ENCODE measurements at places on chromosomes 5 and 9.

GRCh38 chr5:2890011-2890410 lies 138.5 kb upstream of the IRX2 start:
- no peak for DNase-seq

DNA sequence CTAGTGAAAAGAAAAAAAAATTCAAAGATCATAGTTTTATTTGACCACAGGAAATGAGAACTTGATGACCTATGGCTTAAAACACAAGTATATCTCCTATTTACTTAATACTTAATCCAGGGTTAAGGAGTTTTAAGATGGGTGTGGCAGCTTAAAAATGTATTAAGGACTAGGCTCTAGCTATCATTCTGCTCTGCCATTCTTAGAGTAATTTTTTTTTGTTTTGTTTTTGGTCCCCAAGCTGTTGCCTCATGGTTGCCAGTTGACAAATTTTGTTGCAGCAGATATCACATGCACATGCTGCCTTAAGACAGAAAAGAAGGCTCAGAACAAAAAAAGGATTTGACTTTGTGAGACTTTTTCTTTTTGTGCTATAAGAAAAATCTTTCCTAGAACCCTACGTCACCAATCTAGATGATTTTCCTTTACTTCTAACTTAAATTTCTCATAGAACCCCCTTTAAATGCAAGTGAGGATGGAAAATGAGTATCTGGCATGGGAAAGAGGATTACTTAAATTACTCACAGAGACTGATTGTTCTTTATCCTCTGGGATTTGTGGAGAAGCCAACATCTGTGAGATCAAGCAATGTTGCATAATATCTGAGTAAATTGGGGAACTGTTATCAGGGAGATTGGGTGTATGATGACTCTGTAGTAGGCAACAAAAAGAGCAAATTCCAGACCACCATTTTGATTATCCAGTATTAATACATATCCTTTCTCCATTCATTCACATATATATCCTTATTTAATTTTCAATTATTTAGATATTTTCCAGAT lies 364.7 kb upstream of the CD180 start:
- no peak for DNase-seq

- DNase-seq: no peak
These were observed 50.4 kb downstream of the PPIC start for GRCh38 chr5:122985954-122986721.

- peak; percentile 17 for DNase-seq
These were observed 1.1 kb downstream of the MTMR12 start for GRCh38 chr5:32311404-32312196.

GRCh38 chr9:104798209-104798995 lies 34.5 kb downstream of the NIPSNAP3B start:
- DNase-seq: no peak

DNA sequence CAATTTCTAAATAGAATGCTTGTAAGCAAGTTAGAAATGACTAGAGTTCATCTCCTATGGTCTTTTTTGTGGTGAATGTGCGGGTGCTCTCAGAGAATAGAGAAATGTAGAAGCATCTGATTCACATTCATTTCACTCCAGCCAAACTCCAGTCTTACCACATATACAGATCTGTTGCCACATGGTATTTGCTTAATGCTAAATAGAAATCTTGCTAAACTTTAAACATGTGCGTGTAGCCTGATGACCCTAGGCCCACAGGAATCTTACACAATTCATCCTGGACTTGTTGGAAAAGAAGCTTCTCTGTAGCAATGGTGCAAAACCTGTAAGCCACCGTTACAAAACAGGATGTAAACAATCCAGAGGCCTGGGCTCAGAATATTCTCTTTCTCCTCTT lies 135.2 kb downstream of the PCSK1 start:
- DNase-seq: no peak

DNA sequence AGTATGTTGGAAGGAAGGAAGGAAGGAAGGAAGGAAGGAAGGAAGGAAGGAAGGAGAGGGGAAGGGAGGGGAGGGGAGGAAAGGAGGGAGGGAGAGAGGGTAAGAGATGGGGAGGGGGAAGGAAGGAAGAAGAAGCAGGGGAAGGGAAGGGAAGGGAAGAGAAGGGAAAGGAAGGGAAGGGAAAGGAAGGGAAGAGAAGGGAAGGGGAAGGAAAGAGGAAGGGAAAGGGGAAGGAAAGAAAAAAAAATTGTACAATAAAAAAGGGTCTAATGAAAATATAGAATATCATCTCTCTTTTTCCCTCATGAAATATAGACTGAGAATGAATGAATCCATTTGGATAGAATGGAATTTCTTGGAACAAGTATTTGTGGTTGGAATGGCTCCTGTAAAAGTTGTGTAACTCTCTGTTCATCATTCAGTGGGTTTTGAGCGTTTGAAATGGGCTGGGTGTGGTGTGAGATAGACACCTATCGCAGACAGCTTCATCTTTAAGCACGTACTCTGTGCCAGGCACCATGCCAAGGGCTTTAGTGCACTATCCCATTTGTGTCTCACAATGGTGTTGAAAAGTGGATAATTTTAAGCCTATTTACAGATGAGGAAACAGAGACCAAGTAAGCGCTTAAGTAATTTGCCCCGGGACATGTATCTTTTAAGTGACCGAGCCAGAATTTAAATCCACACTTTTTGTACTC lies 11.6 kb upstream of the PAPPA start:
- no peak for DNase-seq

- DNase-seq: peak; percentile 62
These were observed at the start of gene SLC12A7 for GRCh38 chr5:1111727-1112289. SLC12A7 (minus strand) TSS chr5:1112063; CDS start chr5:1111991, 72 bp downstream.

DNA sequence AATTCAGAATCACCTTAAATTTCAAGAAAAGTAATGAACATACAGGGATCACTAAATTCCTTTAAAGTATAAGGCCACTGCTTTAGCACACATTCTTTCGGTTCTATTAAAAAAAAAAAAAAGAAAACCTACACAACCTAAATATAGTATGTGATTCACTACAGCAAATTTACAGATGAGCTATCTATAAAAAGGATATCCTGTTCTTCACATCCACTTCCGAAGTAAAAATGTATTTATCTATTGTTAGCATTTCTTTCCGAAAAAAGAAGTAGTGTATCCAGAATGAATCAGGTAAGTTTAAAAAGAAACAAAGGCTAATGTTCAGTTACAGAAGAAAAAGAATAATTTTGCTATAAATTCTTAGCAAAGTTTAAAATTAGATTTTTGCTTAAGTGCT lies 70.2 kb downstream of the ECPAS start:
- no peak for DNase-seq

DNA sequence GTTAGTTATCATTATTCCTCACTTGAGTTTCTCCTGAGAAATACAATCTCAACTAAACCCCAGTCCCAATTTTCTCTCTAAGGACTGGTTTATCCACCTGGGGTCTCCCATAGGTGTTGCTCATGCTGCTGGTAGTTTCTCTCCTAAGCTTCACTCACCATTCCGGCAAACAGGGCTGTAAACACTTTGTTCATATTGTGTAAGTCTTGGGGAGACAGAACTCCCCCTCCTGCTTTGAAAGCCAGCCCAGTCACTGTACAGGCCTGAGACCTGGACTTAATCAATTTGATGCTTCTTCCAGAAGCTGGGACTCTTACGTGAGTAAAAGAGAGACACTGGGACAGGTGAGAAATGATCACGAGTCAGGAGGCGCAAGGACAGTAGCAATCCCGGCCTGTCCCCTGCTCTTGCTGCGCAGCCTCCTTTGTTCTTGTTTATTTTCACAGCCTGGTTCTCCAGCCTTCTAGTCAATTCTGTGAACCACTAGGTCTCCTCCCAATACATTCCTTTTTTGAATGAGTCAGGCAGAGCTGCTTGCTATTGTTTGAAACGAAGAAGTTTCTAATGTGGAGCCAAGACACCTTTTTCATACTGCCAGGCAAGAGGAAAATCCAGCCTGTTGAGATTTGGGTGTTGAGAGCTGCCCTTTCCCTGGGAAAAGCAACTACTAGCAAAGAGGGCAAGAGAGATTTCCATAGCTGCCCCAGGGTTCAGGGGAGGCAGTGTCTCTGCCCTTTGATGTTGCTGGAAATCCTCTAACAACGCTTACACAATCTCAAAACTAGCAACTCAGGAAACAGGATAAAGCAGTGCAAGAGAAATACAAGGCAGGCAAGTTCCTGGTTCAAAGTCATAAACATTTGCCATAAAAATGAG lies 9.2 kb upstream of the SHROOM1 start:
- DNase-seq: no peak

- DNase-seq: no peak
These were observed 38.0 kb upstream of the CCDC152 start for GRCh38 chr5:42718591-42718990.

GRCh38 chr5:57174128-57174889 lies 450 bp downstream of the GPBP1 start:
- no peak for DNase-seq

GRCh38 chr9:17630531-17630949 lies 51.7 kb downstream of the SH3GL2 start:
- no peak for DNase-seq

DNA sequence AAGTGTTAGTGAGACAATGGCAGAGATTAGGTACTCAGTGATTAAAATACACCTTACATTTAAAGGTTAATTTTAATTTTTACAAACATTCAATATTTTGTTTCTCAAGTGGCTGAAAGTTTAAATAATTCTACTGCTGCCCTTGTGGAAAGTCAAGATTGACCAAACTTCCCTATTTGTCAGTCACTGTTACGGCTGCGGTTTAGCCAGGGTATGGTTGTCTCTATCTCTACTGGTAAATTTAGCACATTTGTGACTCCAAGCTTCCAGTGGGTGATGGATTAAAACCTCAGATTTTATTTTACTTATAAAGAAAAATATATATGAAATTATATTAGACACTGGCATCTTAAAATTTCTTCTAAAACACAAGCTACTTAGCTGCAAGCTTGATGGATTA lies 368.4 kb downstream of the CDH18 start:
- no peak for DNase-seq

DNA sequence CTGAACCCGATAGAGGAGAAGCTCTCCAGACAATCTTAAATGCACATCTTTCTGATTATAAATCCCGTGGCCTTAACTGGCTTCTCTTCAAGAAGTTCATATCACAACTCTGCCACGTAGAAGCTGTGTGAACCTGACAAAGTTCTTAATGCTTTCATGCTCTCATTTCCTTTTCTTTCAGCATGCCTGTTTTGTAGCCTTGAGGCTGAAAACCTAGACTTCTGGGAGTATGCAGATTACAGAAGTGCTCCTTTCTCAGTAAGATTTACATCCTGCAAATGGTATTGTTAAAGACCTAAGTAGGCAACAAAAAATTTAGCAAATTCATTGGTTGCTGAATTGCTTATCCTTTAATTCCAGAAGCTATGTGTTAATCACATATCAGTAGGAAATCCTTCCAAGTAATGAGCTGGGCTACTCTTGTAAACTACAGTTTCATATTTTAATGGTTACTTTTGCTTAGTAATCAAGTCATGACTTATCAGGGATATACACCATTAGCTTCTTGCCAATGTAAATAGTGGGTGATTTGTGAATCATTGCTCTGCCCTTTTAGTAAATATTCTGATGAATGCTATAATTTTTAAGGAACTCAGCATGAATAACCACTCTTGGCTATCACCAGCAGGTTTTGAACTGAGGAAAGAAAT lies 334.7 kb downstream of the FBXL7 start:
- no peak for DNase-seq

- DNase-seq: no peak
These were observed 673.8 kb downstream of the PRELID2 start for GRCh38 chr5:145161391-145161790.

DNA sequence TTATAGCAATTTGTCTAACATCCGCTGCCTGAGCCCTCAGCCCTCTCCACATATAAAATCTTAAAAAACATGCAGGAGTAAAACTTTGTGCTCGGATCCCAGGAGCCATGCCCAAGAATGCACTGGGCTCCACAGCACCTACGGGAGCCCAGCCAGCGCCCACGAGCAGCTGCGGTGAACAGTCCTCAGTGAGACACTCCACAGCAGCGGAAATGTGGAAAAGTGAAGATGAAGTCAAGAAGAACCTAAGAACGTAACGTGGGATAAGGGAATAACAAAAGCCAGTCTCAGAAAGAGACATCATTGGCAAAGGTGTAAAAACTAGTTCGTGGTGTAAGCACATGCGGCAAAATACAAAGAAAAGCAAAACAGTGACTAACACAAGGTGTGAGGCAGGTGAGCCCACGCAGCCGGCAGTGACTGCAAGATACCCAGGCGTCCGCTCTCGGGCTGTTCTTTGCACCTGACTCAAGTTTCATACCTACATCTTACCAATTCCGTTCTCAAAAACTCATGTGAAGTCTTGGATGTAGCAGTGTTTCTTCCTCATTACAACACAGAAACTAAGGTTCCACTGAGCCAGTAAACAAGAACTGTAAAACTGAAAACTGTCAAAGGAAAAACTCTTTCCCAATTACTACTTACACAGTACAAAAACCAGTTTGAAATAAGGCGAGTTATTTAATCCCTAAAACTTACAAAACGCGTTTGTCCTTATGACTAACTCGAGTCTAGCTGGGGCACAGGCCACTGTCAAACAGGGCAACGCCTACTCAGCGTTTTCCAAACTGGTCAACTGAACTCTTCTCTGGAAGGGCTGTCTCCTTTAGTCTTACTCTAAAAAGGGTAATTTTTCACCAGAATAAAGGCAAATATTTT lies 1.7 kb downstream of the CAMSAP1 start:
- peak; percentile 26 for DNase-seq

DNA sequence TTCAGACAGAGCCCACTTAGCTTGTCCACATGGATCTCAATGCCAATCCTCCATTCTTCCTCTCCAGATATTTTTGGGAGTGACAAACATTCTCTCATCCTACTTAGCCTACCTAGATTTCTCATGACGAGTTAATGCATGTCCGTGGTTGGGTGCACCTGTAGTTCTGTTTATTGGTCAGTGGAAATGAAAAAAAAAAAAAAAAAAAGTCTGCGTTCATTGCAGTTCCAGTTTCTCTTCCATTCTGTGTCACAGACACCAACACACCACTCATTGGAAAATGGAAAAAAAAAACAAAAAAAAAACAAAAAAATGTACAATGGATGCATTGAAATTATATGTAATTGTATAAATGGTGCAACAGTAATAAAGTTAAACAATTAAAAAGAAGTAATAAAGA lies 59.0 kb downstream of the BASP1 start:
- DNase-seq: no peak

GRCh38 chr5:176921714-176922113 lies 22.6 kb upstream of the HK3 start:
- DNase-seq: peak; percentile 41

DNA sequence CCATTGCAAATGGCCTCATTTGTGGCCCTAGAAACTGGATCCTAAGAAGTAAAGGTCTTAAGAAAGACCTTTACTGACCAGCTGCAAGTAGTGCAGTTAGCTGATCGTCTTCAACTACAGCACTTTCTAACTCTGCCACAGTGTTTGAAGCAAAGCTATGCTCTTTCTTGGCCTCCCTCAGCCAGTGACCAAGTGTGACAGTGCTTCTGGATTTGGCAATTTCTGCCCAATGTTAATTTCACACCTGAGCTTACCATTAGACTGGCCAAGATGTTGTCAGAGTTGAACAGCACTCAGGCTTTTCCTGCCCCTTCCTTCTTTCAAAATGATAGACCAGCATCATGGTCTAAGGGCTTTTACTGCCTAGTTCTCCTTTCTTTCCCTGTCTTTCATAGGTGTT lies 36.1 kb downstream of the UHRF2 start:
- no peak for DNase-seq

DNA sequence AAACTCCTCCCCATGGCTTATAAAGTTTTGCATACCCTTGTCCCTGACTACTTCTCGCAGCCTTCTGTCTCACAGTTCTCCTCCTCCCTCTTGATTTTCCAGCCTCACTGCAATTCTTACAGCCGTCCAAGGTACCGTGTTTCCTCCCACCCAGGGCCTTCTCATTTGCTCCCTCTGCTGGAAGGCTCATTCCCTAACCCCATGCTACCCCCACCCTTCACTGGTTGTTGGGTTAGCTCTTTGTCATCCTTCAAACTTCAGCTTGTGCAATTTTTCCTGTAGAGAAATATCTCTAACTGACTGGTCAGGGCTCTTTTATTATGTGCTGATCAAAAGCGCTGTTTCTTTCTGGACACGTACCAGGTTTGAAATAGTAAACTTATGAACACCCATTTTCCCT lies 329.2 kb downstream of the EBF1 start:
- no peak for DNase-seq

Data from retina (tissue), 1 donor.